ENCODE measurements at places on chromosomes 5 and 9.

GRCh38 chr9:128372188-128372641, 1.0 kb downstream of the URM1 start:
- DNase-seq: no peak

GRCh38 chr9:93098236-93098946, 2.4 kb downstream of the CARD19 start:
- DNase-seq: peak; percentile 83

GRCh38 chr9:3980771-3981170, 319.1 kb downstream of the GLIS3 start:
- DNase-seq: no peak

GRCh38 chr5:38793099-38793498, 52.7 kb upstream of the OSMR start:
- no peak for DNase-seq

DNA sequence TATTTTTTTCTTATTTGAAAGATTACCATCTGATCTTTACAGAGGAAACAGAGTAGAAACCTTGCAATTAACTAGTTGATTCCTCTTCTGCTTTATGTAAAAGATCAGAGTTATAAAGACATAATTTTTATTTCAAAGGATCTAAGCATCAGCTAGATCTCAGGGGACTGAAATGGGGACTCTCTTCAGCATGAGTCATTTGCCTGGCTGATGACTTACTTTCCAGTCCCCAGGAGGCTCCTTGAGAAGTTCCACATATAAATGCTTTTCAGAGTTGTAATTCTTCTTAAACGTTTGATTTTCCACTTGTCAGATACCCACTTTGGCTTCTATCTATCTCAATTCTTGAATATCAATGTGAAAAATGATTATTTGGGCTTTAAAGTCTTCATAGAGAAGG, 389.4 kb downstream of the RAB3C start:
- no peak for DNase-seq

GRCh38 chr5:76642390-76643040, 19.3 kb upstream of the F2RL2 start:
- DNase-seq: no peak

- no peak for DNase-seq
Observed at GRCh38 chr5:17413691-17414090, 84.3 kb upstream of the TAF11L2 start.

DNA sequence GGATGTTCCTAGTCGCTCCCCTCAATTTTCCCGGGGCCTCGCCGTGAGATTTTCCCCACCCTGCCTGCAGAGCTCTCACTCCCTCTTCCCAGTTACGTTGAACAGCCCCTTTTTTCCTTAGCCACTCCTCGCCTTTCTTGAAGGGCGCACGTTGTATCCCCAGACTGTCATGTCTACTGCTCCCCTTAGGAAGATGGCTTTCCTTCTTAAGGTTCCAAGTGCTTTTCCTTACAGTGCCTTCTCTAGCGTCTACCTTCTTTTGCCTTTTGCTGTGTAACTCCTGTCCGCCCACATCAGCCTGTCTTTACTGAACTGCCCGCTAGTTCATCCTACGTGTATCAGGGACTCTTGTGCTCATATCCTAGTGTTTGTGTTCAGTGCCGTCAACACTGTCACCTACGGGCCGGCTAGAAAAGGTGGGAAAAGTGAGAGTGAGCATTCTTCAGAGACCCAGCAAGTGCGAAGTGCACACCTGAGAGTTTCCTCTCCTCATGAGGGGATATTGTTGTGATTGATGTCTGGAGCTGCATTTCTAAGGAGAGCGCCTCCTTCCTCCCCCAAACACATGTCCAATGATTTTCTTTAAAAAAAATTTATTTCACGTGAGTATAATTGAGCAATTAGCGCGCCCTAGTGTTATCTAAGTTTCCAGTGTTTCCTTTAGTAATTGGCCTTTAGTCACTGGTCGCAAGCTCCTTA, 764 bp downstream of the CAMLG start:
- DNase-seq: peak; percentile 55

DNA sequence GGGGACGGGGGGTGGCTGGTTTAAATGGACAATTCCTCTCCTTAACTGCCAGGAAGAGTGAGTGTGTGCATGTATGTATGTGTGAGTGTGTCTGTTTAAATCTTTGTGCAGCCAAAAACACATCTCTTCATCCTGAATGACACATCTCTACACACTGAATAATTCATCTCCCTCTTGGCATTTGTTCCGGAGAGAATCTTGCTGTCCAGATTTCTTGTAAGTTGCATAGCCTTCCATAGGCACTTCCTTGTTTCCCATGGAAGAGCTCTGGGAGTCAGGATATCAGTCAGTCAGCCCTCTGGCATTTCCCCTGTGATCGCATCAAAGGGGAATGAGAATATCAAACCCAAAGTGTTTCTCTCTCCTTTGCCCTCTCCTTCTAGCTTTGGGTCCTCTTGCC, 74.7 kb downstream of the WWC1 start:
- no peak for DNase-seq

GRCh38 chr9:20694248-20694647, 10.2 kb downstream of the FOCAD start:
- no peak for DNase-seq

DNA sequence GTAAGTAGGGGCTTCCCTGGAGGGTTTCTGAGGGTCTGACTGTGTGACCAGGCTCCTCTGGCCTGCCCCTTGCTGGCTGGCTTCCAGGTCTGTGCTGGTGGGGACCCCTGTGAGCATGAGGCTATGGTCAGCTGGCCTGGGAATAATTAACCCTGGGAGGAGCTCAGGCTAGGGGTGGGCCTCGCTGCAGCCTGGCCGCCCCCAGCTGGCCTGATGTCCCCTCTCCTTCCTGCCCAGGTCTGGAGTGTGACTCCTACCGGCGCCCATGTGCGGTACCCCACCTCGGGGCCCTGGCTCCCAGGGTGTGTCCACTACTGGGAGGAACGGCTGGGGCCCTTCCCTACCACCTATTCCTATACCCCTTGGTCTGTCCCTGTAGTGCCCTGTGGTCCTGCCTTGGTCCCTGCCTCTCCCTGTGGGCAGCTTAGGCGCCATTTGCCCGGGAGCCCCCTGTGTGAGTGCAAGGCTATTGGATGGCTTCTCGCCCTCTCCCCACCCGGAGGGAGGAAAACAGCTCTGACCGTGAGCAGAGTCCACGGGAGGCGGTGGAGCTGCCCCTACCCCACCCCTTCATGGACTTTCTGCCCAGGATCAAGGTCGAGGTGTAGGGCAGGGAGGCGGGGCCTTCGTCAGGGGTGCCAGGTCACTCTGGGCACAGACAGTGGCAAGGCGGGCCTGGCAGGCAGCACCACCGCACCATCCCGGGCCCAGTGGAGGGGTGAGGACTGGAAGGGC, 9.4 kb downstream of the RXRA start:
- DNase-seq: no peak

GRCh38 chr9:113614843-113615648, 151.5 kb downstream of the RGS3 start:
- peak; percentile 46 for DNase-seq

DNA sequence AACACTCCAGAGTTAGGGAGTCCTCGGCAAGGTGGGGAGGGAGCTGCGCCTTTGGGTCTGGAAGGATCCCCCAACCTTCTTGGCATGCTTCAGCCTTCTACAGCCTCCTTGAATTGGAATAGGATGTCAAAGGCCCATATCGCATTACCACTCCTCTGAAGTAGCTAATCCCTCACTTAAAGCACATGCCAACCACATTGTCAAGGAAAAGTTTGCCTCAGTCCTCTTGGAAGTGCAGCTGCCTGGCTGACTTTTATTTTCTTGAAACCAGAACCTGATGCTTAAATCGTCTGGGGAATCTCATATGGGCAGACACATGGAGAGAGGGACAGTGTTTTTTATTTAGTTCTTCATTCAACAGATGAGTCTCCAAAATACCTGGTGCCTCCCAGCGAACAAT, 14.5 kb downstream of the CXCL14 start:
- DNase-seq: no peak

- no peak for DNase-seq
Observed at GRCh38 chr5:34991486-34992238, 56.1 kb downstream of the AGXT2 start.

DNA sequence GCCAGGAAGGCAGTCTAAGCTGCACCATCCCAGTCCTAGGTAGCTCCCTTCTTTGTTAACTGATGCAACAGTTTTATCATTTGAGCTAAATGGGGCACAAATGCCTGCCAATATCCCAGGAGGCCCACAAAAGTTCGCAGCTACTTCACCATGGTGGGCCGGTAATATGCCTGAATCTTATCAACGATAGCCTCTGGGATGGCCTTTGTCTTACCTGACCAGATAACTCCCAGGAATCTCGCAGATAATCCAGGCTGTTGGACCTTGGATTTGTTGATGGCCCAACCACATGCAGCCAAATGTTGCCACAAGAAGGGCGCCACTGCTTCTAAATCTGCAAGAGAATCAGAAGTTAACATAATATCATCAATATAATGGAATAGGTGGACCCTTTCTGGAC, 83.8 kb upstream of the ATP10B start:
- no peak for DNase-seq

- DNase-seq: no peak
Observed at GRCh38 chr5:98911280-98912040, 17.3 kb downstream of the CHD1 start.

DNA sequence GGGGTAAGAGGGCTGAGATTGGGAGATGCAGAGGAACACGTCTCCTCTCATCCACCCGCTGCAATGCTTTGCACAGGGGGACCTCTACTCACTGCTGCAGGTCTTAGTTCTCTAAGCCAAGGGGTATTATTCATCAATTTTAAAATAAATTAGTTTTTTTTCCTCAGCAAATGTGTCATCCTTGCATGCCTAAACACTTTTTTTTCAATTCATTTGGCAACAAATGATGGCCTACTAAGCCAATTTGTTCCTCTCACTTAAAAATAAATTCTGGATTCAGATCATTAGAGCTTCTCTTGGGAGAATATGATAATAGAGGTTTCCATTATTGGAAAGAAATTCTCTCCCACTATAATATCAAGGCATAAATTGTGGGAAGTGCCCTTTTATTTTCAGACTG, 338.3 kb downstream of the IRX1 start:
- DNase-seq: no peak

GRCh38 chr5:150065886-150066285, 20.5 kb downstream of the CSF1R start:
- no peak for DNase-seq

GRCh38 chr9:29325894-29326293, 1752.6 kb upstream of the C9orf72 start:
- DNase-seq: no peak

- no peak for DNase-seq
Observed at GRCh38 chr9:124684169-124684568, 86.9 kb downstream of the NR6A1 start.

DNA sequence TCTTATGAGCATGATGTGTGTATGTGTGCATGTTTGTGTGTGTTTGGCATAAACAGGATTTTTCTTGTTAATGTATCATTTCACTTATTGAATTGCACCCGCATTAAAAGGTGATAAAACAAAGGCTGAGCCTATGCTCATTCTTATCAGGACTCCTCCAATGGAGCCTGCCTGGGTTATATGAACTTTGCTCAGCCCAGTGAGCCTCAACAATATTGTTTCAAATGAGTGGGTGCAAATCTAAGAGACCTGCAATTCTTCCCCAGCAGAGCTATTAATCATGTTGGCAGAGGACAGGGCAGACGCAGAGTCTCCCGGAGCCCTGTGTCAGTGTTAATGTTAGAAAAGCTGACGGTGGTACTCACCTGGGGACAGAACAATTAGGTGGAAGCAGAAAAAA, 71.6 kb downstream of the SH3RF2 start:
- DNase-seq: no peak

DNA sequence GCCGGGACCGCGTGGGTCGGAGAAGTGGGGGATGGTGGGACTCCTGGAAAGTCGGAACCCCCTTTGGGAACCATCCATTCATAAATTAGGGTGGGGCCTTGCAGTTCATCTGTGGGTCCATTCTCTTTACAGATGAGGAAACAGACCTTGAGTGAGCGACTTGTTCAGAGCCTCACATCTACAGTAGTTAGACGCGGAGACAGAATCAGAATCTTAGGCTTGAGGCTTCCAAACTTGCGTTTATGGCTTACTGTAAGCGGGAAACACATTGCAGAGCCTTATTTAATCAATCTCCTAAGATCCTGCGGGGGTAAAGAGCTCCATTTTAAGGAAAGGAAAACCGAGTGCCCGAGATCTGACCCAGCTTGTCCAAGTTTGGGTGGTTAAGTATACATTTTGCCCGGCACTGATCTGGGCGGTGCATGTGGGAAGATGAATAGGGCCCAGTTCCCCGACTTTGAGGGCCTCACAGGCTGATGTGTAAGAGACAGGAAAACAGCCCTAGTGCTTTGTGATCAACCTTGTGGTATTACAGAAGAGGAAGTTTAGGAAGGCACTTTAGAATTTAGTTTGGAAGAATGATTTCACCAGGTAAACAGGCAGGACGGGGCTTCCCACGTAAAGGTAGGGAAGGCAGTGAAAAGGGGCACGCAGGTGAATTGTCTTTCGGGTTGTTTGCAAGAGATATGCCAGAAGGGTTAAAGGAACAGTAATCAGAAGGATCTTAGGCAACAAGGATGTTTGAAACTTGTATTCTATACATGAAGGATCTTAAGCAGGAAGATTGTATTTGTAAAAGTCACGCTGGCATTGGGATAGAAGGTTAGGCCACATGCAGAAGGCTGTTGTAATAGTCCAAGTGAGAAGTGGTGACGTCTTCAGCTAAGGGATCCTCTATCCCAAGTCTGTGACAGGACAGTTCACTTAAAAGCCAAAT, 744 bp downstream of the TARS1 start:
- DNase-seq: peak; percentile 64

DNA sequence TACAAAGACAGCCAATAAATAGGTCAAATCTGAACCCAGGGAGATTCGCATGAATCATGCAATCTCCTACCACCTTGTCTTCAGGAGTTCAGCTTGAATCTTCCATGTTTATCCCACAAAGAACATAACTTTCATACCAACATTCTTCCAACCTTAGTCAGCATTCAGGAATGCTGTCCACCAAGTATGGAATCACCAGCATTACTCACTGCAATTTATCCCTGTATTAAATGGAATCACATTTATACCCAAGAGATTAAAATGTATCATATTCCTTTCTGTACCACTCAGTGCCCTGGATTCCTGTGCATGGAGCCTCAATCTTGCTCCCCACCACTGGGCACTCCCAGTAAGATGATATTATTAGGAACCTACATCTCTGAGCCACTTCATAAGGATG, 162.6 kb downstream of the GLIS3 start:
- DNase-seq: no peak

DNA sequence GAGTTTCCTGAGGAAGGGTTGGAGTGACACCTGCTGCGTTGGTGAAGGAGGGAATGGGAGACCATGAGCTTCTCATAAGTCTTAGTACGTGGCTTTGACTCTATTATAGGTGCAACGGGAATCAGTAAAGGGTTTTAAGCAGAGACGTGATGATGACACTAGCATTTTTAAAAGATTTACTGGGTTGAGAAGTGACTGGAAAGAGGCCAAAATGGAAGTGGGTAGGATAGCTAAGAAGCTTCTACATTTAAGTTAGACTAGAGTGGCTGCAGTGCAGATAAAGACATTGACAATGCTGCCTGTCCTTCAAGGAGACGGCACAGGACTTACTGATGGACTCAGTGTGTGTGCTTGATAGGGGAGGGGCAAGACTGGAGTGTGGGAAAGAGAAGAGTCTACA, 6.2 kb downstream of the GAPT start:
- DNase-seq: no peak

All from activated T-cell treated with anti-CD3 and anti-CD28 coated beads, Interleukin-2, amount 50 U/mL, for 48 hours (primary cell).